GM12892 (cell line): ENCODE measurements at places on chromosomes 5 and 9.
A peak's percentile ranks its signal among the peaks of the same experiment; 100 is the strongest.

DNA sequence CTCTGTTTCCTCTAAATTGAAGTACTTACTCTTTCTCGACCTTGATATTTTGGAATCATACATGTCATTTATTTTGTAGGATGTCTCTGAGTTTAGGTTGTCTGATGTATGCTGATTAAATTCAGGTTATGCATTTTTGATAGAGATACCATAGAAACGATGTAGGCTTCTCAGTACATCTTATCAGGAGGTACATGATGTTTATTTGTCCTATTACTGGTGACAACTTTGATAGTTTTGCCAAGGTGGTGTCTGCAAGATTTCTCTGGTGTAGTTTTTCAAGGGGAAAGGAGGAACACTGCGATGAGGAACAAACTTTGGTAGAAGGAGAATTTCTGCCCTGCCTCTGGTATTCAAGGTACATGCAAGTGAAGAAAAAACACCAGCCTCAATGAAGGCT, 29.9 kb downstream of the SUB1 start:
- DNase-seq, result no peak

DNA sequence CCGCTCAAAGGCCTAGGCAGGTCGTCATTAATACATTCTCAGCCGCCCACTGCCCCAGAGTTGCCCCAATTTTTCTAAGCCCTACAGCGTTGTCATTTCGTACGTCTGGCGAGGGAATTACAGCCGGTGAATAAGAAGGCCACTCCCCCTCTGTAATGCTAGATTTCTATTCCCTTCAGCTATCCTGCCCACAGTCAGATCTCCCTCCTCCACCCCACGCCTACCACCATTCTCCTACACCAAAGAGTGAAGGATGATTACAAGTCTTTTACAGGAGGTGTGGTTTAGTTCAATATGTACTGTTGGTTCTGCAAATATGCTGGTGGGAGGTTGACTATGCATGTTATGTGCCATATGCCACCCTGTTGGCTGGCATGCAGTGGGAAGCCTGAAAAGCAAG, 83.7 kb upstream of the SMIM15 start:
- no peak for DNase-seq

DNA sequence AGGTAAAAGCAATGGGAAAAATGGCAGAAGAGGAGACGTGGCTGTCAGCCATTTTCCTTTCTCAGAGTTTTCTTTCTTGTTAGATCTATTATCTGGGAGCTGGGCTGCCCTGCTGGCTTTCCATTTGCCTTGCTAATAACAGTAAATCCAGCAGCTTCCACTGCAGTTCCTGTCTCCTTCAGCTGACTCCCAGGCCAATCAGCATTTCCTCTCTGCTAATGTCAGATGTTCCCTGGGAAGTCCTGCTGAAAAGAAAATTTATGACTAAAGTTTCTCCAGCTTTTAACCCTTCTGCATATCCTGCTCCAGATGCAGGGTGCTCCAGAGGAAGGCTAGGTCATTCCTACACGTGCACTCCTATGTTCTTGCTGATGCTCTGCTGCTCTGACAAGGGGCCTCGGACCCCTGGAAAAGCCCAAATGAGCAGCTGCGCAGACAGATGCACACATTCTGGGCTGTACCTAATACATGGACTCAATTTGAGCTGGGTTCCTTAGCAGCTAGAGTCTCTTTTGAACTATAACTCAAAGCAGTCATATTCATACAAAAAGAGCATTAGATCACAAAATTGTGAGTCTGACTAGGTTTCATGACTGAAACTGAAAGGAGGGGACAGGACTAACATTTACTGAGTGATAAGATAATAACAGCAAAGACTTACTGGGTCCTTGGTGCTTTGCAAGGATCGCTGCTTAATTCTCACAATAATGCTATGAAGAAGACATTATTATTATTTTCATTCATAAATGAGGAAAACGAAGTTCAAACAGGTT, 182.2 kb downstream of the MAPKAP1 start:
- DNase-seq, result no peak

DNA sequence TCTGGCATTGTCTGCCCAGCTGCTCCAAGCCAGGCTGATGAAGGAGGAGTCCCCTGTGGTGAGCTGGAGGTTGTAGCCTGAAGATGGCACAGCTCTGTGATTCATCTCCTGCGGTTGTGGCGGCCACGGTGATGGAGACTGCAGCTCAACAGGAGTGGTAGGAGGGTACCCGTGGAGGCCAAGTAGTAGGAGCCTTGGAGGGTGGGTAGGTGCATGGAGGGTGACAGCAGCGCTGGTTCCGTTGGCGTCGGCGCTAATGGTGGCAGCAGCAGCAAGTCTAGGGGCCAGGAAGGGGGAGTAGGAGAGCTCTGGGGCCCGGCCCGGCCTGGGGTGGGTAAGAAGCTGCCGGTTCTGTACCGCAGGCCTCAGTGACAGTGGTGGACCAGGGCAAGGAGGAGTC, 22.4 kb upstream of the TRIM52 start:
- no peak for DNase-seq

DNA sequence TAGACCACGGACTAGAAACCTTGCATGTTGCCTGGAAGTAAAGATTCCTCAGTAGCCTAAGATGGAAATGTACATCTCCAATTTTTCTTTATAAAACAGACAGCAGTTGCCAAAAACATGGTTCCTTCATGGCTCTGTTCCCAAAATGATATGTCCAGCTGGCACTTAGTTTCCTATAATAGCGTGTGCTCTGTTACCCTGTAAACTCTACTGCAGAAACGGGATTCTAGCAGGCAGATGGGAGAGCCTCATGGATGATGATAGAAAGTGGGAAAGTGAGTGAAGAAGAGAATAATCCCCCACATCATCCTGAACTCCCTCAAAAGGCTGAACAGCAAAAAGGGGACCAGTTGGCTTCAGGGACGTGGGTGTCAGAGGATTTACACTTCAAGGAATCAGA, 118.2 kb downstream of the FRMD3 start:
- DNase-seq, result no peak

GRCh38 chr5:124858612-124859011, 112.2 kb upstream of the ZNF608 start:
- no peak for DNase-seq

DNA sequence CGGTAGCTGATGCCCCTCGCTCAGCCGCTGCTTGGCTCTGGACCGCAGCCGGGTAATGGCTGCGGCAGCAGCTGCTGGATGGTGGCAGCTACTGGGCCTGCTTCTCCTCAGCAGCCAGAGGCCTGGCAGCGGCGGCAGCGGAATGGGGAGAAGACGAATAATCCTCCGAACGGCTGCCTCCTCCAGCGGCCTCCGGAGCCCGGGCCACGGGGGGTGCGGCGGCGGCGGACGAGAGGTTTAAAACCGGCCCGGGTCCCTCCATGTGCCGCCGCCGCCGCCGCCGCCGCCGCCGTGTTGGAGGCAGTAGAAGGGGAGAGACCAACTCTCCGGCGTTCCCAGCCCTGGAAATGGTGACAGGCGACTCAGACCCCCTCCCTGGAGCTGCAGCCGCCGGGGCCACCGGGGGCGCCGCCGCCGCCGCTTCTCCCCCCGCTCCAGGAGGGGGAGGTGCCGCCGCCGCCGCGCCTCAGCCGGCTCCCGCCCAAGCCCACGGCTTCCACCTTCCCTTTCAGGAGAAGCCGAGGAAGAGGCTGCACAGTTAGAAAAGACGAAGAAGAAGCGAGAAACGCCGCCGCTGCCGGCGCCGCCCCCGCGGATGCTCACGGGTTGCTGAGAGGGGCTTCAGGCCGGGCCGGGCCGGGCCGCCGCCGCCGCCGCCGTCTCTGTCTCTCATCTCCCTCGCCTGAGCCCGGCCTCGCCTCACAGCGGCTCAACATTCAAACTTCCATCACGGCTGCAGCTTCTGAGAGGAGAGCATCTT, 118.4 kb upstream of the PRSS3 start:
- DNase-seq, result peak; percentile 2

DNA sequence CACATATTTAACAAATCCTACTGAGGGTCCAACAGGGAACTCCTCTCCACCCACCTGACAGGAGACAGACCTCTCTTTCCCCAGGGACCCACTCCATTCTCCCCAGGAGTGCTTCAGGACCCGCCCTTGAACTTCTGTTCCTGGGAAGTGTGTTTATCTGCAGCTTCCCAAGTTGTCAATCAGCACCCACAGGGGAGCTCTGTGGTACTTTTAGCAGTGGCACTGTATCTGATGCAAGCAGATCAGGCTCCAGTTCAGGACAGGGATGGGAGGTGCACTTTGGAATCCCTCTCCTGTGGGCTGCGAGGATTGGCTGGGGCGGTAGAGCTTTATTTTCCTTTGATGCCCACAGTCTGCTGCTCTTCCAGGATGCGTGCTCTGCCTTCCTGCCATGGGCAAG, 8.7 kb downstream of the GALNT10 start:
- no peak for DNase-seq

GRCh38 chr9:14992081-14992480, 81.9 kb upstream of the FREM1 start:
- DNase-seq, result no peak

GRCh38 chr5:93642526-93642925, 59.5 kb downstream of the NR2F1 start:
- no peak for DNase-seq

DNA sequence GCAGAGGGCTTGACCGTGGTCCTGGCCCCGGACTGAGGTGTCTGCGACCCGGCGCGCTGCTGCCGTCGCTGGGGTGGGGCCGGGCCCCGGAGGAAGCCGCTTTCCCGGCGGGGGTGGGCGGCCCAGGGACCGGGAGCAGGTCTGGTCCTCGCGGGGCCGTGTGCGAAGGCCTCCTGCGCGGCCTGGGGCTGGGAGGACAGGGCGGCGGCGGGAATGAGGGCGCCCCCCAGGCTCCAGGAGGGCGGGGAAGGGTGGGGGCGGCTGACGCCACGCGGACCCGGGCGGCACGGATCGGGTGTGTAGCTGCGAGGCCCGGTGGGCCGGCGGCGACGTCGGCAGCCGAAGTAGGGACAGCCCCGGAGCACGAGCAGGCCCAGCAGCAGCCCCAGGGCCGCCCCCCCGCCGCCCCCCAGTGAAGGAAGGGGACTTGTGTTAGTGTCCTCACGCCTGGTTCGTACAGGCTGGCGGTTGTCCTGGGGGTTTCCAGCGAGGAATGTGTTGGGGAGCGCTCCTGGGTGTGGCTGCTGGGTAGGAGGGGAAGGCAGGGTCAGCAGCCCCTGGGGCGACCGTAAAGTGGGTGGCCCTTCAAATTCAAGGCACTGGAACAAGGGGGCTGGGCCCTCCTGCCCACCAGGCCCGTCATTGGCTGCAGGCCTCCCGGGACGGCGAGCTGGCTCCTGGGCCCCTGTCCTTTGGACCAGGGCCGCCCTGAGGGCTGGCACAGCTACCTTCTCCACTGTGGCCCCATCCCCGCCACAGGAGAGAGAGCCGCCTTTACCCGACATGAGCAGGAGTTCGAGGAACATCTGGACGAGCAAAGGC, 597 bp upstream of the TMEM250 start:
- DNase-seq, result no peak

DNA sequence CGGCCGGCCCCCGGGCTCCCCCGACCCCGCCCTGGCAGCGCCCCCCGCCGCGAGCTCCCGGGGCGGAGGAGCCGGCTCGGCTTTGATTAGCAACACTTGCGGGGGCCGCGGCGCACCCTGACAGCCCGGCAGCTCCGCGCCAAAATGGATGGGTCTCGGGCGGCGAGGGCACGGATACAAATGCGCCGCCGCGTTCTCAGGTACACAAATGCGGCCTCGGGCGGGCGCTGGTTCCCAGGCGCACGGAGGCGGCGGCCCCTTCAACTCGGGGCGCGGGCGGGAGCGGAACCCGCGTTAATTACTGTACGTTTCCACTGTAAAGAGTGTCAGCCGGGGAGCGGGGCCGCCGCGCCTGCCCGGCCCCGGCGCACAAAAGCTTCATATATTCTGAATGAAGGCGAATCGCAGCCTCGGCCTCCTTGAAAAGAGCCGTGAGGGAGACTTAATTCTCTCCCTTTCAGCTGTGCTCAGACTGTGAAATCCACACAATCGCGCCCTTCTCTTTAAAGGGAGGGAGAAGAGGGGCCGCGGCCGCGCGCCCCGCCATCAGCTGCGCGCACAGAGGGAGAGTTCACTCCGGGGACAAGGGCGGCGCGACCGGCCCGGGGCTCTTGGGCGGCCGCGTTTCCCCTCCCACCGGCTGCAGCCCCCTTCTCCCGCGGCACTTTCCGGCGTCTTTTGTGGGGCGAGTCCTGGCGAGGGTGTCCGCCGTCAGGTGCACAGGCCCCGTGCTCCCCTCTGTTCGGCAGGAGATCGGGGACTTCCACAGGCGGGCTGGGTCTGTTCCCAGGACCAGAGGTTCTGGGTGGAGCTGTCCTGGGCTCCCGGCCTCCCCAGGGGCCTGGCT, 27.0 kb downstream of the MSX2 start:
- no peak for DNase-seq

GRCh38 chr5:10788358-10788757, 27.3 kb upstream of the DAP start:
- DNase-seq, result no peak

GRCh38 chr9:123358181-123358905, 2.3 kb downstream of the CRB2 start:
- no peak for DNase-seq

DNA sequence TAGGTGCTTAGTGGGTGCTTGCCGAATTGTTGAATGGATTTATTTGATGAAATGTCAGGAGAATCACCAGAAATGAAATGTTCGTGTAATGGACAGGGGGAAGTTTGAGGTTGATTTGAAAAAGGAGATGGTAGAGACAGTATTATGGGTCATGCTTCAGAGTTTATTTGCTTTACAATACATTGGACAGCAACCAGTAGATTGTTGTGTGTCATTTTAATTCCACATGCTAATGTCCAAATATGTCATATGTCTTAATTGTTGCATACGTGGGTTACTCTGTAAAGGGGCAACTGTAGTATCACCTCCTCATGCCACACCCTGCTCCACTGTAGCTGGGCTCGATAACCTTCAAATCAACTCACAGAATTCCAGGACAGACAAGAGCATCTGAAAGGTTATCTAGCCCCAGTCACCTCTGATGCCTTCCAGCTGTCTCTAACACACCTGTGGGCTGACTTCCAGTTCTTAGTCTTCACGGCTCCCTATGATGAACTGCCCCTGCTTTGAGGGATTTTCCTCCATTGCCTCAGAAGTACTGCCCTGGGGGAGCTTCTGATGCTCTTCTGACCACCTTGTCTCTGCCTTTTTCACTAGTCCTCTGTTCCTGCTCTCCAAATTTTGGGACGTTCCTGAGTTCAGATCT, 1.7 kb downstream of the PDCD1LG2 start:
- DNase-seq, result no peak

- DNase-seq, result no peak
These were observed 6.3 kb downstream of the QSOX2 start for GRCh38 chr9:136239135-136239982.

DNA sequence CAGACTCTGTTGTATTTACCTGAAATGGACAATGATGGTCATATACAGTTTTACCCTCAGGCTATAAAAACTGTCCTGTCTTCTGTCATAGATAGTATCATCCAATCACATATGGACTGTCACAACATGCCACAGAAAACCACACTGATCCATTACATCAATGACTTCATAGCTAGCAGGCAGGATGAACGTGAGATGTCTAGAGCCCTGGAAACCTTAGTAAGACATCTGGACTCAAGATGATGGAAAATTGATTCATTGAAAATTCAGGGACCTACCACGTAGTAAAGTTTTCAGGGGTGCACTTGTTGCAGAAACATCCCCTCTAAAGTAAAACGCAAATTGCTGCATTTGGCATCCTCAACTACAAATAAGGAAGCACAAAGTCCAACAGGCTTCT, 284.4 kb upstream of the RGMB start:
- no peak for DNase-seq

- DNase-seq, result no peak
These were observed 41.3 kb upstream of the ITGA2 start for GRCh38 chr5:52947851-52948250.
